Fibroblast of skin of scalp (primary cell): ENCODE measurements at places on chromosomes 3 and 15.

GRCh38 chr3:106530367-106530766 is 661.6 kb upstream of the CBLB start:
- DNase-seq: no peak

- DNase-seq: no peak
These were observed 28.4 kb downstream of the GRIP2 start for GRCh38 chr3:14511623-14512280.

DNA sequence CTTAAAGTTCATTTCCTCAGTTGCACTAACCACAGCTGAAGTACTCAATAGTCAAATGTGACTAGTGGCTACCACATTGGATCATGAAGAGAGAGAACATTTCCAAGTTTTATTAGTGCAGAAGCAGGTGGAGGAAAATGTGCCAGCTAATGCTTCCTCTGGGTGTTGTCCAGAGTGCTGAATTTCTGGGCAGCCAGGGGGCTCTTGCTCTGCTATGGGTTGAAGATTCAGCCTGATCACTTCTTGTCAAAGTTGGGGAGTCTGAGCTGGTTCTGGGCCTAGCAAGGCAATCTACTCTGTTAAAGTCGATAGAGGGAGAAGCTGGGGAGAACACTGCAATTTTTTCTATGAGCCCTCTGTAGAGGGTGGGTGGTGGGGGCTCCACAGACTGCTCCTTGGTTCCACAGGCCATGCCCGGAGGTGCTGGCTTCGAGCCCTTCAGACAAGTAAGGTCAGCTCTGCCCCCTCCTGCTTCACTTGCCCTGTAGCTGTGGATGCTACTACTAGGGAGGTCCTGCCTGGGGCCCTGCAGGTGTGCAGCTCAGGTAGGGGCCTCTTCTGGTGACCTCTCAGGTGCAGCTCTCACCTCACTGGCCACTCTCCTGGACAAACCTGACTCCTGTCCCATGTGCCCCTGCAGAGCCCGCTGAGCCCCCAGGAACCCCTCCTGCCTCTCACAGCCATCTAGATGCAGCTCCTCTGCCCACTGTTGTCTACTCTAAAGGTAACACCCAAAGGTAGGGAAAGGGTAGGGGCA is 8.2 kb downstream of the ALG3 start:
- DNase-seq: peak; percentile 29

GRCh38 chr3:86147119-86147518 is 843.8 kb downstream of the VGLL3 start:
- no peak for DNase-seq

GRCh38 chr3:183774631-183775030 is 50.7 kb downstream of the MAP6D1 start:
- DNase-seq: peak; percentile 7

DNA sequence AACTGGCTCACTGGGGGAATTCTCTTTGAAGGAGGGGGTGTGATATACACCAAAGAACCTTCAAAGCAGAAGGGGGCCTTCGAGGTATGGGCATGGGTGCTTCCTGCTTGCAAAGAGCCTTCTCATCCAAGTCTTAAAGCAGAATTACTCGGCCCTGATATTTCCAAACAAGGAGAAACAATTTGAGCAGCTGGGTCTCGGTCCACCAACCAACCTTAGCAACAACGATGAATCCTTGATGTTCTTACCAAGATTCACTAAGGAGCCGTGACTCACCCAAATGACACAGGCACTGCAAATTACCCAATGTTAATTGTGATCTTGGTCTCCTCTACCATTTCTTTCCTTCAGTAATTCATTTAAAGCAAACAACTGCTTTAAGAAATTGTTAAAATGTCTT is 7.7 kb downstream of the HOMER2 start:
- DNase-seq: peak; percentile 35

DNA sequence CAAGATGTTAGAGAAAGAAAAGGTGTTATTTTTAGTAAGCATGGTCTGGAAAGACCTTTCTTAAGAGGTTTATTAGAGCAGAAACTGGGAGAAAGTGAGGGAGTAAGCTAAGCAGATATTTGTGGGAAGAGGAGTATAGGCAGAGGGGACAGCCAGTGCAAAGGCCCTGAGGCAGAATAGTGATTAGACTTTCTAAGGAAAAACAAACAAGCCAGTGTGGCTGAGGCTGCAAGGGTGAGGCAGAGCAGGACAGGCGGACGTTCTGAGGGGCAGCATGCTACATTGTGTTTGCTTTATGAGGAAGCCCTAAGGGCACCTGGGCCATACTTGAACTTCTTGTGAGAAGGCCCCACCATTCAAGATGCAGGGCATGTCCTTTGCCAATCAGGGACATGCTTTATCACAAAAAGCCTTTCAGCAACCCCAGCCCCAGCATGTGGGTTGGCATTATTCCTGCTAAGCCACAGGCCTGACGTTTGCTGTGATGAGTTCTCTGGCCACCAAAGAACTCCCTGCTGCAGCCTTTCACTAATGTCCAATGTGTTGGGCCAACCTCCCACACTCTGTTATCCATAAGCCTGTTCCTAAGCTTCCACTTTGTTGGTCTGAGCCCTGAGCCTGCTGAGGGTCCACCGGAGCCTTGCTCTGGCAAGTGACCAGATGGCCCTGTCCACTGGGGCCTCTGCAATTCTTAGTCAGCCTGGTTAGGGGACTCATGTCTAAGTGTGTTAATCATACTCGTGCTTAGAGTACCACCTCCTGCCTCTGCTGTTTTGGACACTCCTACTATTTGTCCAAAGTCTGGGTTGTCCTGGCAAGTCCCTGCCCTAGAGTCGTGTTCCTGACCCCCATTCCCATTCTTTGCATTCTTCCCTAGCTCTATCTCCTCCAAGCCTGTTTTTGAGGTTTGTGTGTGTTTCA is 209.9 kb upstream of the CTNNB1 start:
- no peak for DNase-seq

- DNase-seq: no peak
These were observed 27.3 kb downstream of the PARP16 start for GRCh38 chr15:65259367-65259797.

- no peak for DNase-seq
These were observed 130.3 kb downstream of the MINAR1 start for GRCh38 chr15:79562403-79562815.

GRCh38 chr15:61644550-61644949 is 415.4 kb upstream of the RORA start:
- no peak for DNase-seq

DNA sequence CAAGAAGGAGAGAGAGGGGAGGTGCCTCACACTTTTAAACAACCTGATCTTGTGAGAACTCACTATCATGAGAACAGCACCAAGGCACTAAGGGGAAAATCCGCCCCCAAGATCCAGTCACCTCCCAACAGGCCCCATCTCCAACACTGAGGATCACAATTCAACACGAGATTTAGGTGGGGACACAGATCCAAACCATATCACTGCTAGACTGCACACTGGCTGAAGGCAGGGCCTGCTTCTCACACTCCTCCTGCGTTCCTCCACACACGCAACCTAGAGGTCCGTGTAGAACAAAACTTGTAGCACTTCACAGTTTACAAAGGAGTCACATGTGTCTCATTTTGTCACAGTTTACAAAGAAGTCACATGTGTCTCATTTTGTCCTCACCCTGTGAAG is 97.8 kb downstream of the DAPK2 start:
- DNase-seq: no peak

- DNase-seq: no peak
These were observed 118.0 kb downstream of the TNIK start for GRCh38 chr3:171342200-171342599.

GRCh38 chr3:53940623-53941022 is 49.0 kb upstream of the SELENOK start:
- DNase-seq: no peak

DNA sequence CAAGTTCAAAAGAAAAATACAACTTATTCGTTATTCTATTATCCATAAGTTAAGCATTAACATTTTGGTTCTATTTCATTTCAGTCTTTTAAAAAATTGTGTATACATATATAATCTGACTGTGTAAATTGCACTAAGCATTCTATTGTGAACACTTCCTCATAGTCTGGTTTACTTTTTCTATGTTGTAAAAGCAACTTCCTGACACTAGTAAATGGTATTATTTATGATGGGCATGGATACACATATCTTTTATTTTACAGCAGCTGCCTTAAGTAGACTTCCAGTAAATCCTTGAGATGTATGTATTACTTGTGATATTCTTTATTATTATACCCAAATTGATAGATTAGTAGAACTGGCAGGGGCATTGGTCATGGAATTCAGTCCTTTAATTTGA is 58.2 kb downstream of the FNDC3B start:
- DNase-seq: no peak
